ENCODE measurements at places on chromosomes 5 and 9.

- DNase-seq, result no peak
Observed at GRCh38 chr5:140245341-140245740, 57.6 kb downstream of the PFDN1 start.

DNA sequence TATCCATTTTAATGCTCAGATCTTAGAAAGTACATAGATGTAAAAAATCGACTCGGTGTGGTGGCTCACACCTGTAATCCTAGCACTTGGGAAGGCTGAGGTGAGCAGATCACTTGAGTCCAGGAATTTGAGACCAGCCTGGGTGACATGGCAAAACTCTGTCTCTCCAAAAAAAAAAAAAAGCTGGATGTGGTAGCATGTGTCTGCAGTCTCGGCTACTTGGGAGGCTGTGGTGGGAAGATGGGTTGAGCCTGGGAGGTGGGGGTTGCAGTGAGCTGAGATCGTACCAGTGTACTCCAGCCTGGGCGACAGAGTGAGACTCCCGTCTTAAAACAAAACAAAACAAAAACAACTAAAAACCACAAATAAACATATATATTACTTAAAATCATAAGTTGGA, 61.4 kb downstream of the RASA1 start:
- DNase-seq, result no peak

DNA sequence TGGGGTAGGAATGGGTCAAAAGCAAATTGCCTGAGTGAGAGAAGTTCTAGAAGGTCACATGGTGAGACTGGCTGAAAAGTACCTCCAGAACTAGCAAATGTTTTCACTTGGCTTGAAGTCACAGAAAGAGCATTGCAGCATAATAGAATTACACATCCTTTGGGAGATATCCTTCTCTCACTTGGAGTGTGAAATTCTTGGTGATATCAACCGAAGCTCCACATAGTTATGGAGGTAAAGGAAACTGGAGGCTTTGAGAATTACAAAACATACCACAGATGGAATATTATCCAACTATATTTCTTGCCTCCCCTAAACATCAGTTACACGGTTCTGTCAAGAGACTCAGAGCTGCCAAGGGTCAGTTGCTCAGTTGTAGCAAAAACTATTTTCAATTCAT, 182.4 kb downstream of the SEMA5A start:
- no peak for DNase-seq

DNA sequence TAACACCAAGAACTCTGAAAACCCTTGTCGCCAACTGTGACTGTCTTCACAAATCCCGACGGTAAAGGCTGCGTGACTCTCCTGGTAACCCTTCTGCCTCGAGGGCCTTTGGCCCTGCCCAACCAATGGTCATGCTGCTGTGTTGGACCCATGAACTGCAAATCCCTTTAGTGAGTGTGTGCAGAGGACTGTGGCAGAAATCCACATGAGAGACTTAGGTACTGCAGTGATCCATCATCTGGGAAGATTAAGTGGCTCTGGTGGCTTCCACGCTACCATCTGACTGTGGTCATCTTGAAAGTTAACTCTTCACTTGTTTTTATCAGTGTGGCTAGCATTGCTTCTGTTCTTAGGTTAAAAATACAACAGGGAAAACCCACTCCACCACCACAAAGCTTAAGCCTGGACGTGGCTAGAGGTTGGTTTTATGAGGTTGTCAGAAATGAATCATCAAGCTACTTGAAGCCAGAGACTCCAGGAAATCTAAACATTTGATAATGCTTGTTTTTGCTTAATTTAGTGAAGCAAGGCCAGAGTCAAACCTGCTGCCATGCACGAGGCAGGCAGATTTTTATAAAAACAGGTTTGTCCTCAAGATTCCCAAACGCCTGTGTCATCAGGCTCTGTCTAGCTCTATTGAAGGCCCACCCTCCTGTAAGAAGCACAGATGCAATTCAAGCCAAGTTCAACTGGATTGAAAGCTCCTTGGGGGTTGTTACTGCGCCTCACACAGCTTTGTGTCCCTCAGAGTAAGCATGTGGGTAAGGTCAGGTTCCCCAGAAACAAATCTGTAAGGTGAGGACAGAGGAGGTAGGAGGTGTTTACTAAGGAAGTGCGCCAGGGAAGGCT, 52.7 kb upstream of the ERCC6L2 start:
- DNase-seq, result no peak

GRCh38 chr9:18847576-18848275, 185.3 kb downstream of the SAXO1 start:
- no peak for DNase-seq

DNA sequence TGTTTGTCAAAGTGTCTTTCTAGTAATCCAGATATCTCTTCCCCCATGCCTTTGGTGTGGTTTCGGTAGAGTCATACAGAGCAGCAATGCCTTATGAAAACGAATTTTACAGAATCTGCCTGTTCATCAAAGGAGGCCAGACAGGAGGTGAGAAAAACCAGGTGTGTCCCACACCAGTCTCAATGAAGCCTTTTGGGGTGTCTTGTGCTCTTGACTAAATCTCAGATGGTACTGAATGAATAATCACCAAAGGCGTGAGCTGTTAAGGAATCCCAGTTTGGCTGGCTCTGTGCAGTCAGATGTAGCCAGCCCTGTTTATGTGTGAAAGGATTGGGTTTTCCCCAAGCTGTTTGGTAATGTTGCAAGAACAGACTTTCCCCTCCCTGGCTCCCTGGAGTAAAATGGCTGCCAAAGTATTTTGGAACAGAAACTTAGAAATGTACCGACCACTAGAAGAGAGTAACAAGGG, 70.8 kb upstream of the CDKN2B start:
- peak; percentile 24 for DNase-seq

- DNase-seq, result no peak
Observed at GRCh38 chr5:142412581-142412980, 87.8 kb upstream of the SPRY4 start.

DNA sequence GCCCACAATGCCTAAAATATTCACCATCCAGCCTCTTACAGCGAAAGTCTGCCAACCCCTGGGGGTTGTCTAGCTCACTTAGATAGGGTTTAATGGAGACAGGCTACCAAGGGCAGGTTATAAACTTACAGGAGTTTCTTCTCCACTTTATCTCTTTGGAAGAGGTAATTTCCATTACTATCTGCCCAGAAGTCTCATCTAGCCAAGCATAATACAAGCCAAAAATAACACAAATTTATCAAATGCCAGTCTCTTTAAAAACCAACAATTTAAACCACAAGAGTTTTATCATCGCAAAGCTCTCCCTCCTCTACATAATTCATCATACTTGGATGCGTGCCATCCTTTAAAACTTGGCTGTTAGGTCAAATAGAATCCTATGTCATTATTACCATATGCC, 6.2 kb downstream of the RBM22 start:
- no peak for DNase-seq

- DNase-seq, result no peak
Observed at GRCh38 chr5:73640861-73641320, 14.9 kb downstream of the ARHGEF28 start.

DNA sequence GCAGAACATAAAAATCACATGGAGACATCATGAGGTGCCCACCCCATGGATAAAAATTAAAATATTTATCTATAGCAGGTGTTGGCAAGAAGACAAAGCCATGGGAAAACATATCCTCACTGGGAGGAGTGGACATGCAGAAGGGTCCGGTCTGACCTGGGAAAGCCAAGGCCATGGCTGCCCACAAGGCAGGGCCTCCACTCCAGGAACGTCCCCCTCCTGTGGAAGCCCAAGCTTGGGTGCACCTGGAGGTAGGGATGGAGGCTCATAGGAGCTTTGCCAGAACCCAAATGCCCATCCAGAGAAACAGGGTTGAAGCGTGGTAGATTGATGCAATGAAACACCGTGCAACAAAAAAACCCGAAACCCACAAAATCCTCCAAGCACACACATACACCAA, 81.4 kb upstream of the COL5A1 start:
- no peak for DNase-seq

- DNase-seq, result no peak
Observed at GRCh38 chr5:63230754-63231153, 652.1 kb downstream of the LRRC70 start.

DNA sequence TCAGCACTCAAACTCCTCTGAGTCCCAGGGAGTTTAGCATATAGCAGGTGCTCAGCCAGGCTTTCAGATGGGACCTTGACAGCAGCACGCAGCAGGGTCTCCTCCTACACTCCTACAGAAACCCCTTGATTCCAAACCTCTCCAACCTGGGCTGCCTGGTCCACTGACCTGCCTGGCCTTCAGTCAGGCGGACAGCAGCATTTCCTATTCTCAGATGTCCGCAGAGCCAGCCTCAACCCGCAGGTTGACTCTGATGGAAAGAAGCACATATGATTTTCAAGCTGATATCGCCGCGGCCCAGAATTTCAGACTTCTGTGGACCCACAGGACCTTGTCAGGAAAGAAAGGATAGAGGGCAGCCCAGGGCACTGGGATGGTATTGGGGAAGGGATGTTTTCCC, 5.3 kb upstream of the SLC25A48 start:
- no peak for DNase-seq

- no peak for DNase-seq
Observed at GRCh38 chr5:82613891-82614290, 335.7 kb upstream of the RPS23 start.

DNA sequence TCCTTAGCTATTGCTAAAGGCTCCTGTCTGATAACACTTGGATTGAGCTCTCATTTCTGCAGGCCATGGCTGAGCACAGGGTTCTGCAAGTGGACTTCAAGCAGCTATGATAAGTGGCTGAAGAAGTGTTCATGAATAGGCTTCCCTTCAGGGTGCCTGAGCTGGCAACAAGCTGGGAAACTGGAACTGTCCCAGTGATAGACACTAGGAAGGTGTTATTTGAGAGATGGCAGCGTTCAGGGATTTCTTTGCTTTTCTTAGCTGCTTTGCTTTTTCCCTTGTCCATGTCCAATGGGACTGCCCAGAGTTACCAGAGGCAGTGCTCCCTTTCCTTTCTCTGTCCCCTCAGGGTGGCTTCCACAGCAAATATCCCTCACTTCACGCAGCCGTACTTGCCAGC, 75.8 kb downstream of the INIP start:
- no peak for DNase-seq

GRCh38 chr5:126449751-126450271, 26.6 kb downstream of the GRAMD2B start:
- DNase-seq, result peak; percentile 23

DNA sequence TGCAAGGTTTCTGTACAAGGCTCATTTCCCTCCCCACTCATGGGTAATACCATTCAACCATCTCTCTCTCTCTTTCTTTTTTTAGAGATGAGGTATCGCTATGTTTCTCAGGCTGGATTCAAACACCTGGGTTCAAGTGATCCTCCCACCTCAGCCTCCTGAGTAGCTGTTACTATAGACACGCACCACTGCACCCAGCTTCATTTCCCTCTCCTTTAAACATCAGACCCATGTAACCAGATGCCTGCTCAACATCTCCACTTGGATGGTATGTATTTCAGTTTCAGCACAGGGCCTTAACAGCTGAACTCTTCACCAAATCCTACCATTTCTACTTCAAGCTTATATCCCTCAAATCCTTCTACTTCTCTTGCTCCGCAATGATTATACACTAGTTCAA, 117.4 kb downstream of the SSBP2 start:
- DNase-seq, result no peak

DNA sequence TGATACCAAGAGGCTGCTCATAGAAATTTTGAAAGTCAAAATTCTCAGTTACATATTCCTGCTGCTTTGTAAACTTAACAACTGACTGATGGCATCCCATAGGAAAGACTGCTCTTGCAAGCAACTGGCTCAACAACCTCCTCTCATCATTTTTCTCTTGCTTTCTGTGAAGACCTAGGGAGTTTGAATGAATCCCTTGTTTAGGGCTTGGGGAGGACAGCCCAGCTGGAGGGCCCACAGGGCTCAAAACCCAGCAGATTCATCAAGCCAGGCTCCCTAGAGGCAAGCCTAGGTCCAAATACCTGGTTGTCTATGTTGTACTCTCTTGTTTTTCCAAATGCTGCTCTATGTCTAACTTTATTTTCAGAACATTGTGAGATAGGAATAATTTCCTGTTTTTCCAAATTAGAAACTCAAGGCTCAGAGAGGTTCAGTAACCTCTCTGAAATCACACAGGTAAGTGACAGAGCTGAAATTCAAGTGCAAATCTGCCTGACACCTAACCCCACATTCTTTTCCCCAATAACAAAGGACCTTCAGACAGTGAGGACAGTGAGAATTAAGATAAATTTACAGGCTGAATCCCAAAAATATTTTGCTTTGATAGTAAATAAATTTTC, 558.9 kb upstream of the KLF4 start:
- no peak for DNase-seq
